Activated CD4-positive, alpha-beta memory T cell treated with anti-CD3 and anti-CD28 coated beads for 36 hours (primary cell): ENCODE measurements at places on chromosomes 12 and 14.

DNA sequence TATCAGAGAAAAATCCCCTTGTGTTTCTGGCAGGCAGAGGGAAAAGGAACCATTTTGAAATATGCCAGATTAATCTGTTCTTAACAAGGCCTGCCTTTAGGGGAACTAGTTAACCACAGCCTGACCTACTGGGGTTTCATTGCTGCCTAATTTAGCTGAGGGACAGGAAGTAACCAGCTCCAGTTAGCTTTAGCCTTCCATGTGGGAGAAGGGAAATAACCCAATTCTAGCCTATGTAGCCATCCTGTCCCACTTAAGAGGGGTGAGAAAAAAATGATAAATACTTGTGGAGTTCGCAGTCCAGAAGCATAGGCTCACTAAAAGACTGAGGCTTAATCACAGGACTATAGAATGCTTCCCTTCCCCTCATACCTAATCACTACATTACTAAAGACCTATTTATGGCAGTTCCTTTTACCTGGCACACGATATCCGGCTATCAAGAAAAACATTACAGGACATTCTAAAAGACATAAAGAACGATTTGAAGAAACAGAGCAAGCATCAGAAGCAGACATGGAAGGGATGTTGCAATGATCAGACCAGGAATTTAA is 22.8 kb downstream of the COX8C start:
- no peak for DNase-seq

DNA sequence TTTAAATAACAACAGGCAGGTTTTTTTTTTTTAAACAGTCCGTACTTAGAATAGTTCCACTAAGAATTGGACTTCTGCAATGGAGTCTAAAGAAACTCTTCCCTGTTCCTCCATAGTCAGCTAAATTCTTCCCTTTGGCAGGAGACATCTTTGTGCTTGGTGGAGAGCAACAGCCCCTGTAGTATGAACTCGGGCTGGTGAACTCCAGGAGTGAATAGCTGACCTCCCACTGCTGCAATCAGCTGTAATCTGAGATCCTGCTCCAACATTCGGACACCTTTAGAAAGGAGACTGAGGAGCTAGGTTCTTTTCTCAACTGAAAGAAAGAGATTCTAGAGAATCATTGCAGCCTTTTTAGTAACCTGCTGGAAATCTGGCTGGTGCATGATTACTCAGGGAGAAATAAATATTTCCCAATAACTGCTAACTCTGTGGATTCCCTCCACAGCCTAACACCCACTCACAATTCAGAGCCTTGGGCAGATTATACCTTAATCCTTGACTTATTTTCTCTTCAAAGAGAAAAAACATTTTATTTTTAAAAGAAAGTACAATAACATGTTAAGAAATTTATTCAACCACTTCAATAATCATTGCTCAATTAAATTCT is 25.6 kb upstream of the DBX2 start:
- DNase-seq: no peak

- DNase-seq: no peak
Observed at GRCh38 chr12:15708396-15709076, 80.7 kb downstream of the EPS8 start.

GRCh38 chr12:99453836-99454538 is 193.6 kb upstream of the GARIN6 start:
- DNase-seq: no peak

DNA sequence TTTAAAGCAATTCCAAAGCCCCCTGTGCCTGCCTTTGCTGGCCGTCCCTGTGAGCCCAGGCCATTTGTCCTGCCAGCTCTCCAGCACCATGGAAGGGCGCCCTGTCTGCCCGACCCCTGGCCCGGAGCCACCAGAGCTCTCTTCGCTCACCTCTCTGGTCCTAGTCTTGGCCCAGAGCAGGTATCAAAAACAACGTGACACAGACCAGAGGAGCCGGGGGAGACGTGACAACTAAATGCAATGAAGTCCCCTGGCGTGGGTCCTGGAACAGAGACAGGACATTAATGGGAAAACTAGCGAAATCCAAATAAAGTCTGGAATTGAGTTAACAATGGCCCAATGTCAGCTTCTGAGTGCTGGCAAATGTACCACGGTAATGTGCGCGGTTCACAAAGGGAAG is 83.2 kb upstream of the DIO3 start:
- DNase-seq: no peak

DNA sequence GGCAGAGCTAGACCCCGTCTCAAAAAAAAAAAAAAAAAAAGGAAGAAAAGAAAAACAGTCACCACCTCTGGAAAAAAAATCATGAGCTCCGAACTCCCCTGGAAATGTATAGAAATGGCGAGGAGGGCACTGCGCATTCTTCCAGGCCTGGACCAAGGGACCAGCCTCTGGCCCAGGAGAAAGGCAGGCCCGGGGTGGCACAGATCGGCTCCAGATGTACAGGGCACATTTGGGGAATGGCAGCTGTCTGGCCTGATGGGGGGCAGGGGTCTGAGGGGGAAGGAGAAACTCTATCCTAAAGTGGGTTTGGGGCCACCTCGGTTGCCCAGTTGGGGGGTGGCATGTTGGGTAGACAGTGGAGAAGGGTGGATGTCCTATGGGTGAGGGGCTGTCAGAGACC is 46.0 kb upstream of the EML1 start:
- DNase-seq: no peak

DNA sequence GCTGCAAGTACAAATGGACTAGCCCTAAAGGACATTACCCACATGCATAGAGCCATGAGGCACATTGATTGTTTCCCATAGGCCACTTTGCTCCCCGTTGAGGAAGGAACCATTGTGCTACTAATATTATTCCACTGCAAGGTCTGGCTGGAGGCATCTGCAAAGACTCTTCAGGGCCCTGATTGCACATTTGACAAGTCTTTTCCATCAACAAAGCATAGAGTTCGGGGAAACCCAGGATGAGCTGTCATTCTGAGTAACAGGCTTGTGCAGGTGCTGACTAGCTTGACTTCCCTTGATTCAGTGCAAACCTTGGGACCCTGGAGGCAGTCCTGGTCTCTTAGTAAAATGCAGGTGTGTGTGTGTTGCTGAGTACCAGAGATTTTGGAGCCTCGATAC is 73.8 kb downstream of the SUSD6 start:
- DNase-seq: peak; percentile 85

- DNase-seq: no peak
Observed at GRCh38 chr12:45227316-45228067, 11.6 kb downstream of the ANO6 start.

- no peak for DNase-seq
Observed at GRCh38 chr12:24139035-24139434, 189.6 kb upstream of the SOX5 start.

GRCh38 chr12:125096894-125097293 is 31.7 kb downstream of the AACS start:
- no peak for DNase-seq

GRCh38 chr12:70608184-70608583 is 29.0 kb downstream of the PTPRB start:
- no peak for DNase-seq

DNA sequence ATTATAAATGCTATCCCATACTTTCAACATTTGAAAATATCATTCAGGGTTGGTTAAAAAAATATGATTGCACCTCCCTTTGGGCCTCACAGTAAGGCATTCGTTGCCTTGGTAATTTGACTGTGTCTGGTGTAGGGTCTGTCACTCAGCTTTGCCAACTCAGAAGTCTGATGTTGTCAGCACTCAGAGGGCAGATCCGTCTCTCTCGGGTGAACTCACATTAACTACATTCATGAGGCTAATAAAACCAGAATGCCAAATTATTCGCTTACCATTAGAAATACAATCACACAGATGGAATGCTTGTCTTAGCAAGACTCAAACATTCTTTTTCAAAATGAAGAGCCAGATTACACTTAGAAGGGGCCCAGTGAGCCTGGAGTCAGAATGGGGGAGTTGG is 53.0 kb downstream of the NPAS3 start:
- DNase-seq: no peak

- peak; percentile 36 for DNase-seq
Observed at GRCh38 chr12:76029982-76030340, 1.6 kb downstream of the PHLDA1 start.

DNA sequence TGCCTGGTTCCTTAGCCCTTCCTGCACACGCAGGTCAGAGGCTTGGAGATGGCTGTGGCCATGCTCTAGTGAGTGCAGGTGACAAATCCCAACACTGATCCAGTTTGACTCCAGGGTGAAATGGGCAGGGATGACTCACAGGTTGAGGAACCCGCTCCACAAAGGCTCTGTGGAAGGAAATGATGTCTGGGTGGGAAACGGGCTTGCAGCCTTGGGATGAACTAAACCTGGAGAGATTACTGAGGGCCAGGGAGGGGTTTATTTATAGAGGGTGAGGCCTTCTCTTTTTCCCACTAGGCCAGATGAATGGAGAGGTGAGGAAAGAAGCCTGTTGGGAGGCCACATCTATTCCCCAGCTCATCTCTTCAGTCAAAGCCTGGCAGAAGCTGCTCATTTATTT is 29.3 kb upstream of the EMP1 start:
- no peak for DNase-seq

DNA sequence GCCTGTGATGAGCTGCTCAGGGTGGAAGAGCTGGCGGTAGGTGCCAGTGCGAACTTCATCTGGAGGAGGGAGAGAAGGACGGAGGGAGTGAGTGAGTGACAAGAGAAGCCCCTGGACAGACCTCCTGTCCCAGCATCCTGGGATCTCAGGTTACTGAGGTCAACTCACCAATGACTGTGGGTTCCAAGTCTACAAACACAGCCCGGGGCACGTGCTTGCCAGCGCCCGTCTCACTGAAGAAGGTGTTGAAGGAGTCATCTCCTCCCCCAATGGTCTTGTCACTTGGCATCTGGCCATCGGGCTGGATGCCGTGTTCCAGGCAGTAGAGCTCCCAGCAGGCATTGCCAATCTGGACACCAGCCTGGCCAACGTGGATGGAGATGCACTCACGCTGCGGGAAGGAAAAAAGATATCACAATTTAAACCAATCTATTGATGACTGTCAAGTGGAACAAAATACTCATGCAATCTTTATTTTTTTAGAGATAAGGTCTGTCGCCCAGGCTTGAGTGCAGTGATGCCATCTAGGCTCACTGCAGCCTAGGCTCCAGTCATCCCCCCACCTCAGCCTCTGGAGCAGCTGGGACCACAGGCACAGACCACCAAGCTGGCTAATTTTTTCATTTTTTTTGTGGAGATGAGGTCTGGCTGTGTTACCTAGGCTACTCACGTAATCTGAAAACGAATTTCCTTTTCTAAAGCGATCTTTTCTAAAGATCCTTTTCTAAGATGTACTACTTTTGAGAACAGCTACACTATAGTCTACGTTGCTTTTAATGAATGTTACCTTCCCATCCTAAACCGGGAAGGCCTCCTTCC is 1.7 kb downstream of the TUBA1B start:
- no peak for DNase-seq

GRCh38 chr12:20039562-20039961 is 328.8 kb upstream of the PDE3A start:
- no peak for DNase-seq

DNA sequence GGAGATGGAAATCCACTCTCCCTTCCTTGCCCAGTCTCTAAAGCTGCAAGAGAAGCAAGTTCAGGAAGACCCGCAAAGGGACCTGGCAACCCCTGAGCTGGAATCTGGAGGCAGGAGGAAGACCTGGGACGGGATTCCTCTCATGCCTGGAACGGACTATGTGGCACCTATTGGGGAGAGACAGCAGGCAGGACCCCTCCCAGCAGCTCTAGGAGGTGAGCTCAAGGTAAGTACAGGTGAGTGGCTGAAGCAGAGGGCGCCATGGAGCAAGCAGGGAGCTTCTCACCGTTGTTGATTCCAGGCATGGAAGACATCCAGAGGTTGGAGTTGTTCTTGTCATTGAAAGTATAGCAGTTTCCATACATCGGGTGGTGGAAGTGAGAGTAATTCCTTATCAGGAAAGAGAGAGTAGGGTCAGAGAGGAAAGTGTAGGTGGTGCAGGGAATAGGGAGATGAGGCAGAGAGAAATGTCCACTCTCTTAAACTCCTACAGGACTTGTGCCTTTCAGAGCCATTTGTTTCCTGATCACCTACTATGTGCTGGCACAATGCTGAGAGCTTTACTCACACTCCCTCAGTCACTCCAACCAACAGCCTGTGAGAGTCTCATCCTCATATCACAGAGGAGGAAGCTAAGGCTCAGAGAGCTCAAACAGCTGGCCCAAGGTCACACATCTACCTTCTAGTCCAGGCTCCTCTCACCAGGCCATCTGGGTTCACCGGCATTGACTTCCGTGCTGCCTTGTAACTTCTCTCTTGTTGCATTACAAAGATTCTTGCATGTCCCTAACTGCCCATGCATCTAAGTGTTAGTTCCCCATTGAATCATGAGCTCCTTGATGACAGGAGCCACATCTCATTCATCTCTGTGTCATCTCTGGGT is 13.9 kb upstream of the TNFRSF1A start:
- no peak for DNase-seq

DNA sequence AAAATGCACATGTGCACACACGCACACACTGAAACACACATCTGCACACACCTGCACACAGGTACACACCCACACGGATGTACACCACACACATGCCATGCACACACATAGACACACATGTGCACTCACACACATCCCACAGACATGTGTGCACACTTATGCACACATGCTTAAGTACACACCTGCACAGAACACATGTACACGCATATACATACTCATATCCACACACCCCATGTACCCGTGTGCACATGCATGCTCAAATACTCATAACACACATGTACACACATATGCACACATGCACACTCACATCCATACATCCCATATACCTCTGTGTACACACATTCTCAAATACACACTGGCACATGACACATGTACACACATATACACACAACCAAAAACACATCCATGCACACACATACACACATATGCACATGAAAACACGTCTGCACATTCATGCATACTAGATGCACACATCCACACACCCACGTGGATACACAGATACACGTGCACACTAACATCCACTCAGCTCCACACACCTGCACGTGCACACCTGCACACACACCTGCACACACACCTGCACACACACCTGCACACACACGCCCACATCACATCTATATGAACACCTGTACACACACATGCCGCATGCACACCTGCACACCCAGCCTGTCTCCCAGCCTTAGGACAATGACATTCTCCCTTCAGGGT is 336.7 kb downstream of the ADGRD1 start:
- DNase-seq: no peak

GRCh38 chr12:52059582-52060497 is 8.6 kb downstream of the NR4A1 start:
- no peak for DNase-seq
